ENCODE measurements at places on chromosomes 12 and 14.

DNA sequence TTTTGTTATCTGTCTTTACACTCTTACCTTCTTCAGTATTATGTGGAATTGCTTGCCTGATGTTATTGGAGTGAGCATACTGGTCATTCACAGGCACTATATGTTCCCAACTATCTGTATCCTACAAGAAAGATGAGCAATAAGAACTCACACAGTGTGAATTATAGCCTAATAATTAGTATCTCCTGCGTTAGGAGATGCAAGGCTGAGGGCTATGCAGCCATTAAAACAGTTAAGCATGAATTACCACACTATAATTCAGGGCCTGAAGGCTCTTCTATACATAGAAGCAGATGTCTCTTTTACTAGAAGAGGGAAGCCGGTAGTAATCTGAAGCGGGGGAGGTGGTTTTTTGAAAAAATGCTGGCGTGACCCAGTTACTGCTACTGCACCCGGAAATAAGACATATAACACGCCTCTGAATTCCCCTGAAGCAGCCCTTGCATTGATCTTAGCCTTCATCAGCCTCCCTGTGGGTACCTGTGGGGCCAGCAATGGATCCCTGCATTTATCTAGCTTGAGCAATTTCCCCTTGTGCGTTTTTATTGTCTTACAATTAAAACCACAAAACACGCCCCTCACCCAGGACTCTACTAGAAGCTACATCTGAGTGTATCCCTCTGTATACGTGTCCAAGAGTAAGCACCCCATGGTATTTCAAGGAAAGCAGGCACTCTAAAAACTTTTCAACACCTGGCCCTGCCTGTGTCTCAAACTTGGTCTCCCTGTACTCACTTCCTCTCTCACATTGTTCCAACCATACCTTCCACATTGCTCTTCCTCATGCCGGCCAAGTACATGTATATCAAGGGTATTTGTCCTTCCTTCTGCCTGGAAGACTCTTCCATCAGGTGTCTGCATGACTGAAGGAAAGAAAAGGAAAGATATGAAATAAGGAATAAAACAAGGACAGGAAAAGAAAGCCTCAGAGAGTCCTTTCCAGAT, 210.9 kb upstream of the ARID2 start:
- peak; percentile 11 for DNase-seq

DNA sequence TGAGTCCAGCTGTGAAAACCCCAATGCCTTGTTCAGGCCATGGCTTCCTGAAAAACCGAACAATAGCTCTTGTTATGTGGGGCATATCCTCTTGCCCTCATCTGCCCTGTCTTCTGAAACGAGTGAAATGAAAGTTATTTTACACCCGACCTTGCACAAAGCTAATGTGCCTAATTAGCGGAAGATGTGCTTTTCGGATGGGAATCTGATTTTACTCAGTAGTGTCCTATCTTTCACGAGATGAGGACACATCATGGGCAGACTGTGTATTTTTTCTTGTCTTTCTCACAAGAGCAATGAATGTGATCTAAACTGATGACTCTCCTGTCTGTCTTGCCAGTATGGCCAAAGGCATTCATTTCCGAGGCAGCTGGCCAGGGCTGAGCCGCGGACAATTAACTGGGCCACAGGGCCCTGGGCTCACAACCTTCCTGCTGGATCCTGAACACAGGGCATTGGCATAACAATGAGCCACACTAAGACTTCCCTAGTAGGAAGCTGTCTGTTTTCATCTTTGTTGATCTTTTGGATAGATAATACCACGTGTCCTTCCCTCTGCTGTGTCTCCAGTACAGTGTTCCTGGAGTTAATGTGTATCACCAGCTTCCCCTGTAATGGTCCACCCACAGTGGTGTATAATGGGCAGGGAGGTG, 86.0 kb upstream of the HIF1A start:
- no peak for DNase-seq

- no peak for DNase-seq
Observed at GRCh38 chr14:62908506-62908905, 136.8 kb downstream of the KCNH5 start.

GRCh38 chr12:91094032-91094662, 17.1 kb downstream of the LUM start:
- DNase-seq, result no peak

DNA sequence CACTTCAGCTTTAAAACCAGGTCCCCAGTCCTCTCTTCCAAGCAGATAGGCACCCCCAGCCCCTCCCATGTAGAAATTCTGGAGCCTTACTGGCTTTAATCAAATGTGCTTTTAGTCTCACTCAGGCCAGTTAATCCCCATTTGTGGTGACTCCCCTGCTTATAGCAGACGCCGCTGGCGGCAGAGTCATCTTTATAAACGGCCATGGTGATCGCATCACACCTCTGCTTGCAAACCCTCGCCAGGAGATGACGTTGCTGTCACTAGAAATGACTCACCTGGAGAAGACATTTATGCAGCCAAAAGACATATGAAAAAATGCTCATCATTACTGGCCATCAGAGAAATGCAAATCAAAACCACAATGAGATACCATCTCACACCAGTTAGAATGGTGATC, 369.3 kb downstream of the VRK1 start:
- no peak for DNase-seq

DNA sequence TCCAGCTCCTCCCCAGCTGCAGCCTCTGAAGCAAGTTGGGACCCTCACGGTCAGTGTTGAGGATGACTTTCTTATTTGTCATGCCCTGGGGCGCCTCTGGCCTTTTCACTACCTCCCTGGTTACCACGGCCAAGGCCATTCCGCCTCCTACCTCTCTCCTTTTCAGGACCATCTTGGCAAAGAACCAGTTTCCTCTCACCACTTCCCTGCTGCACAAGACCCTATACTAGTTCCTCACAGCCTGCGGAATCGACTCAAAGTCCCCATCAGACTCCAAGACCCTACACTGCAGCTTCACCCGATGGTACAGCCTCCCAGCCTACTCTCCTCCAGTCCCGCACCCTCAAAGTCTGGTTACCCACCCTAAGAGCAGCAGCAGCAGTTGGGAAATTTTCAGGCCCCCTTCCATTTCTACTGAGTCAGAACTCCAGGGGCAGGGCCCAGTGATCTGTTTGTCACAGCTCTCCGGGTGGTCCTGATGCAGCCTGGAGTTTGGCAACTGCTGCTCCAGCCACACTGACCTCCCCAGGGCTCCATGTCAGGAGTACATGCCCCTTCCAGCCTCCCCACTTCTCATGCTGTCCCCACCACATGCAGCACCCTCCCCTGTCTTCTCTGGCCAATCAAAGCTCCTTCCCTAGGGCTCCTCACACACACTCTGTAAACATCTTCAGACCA, 5.4 kb downstream of the VWF start:
- no peak for DNase-seq

GRCh38 chr14:96676166-96676565, 121.0 kb upstream of the VRK1 start:
- no peak for DNase-seq

DNA sequence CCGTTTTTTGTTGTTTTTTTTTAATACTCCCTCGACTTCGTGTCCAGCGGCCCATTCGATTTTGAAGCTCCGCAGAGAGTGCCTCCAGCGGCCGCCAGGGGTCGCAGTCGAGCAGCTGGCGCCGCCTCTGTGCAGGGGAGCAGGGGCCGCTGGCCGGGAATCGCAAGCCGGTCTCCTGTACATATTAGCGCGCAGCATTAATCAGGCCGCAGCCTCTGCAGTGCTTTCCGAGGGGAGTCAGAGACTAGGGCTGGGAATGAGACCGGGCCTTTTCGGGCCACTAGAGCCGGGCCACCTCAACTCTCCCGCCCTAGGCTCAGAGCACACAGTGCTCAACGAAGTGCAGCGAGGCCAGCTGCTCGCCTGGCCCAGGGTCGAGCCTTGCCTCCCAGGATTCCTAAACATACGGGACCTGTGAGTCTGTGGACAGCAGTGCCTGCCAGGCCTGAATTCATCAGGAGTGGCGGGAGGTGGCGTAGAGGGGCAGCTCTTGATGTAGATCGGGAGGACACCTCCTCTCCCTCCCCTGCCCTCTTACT, 81.8 kb downstream of the EMP1 start:
- DNase-seq, result peak; percentile 42

- DNase-seq, result no peak
Observed at GRCh38 chr12:25102402-25102801, 92.6 kb downstream of the DNAI7 start.

DNA sequence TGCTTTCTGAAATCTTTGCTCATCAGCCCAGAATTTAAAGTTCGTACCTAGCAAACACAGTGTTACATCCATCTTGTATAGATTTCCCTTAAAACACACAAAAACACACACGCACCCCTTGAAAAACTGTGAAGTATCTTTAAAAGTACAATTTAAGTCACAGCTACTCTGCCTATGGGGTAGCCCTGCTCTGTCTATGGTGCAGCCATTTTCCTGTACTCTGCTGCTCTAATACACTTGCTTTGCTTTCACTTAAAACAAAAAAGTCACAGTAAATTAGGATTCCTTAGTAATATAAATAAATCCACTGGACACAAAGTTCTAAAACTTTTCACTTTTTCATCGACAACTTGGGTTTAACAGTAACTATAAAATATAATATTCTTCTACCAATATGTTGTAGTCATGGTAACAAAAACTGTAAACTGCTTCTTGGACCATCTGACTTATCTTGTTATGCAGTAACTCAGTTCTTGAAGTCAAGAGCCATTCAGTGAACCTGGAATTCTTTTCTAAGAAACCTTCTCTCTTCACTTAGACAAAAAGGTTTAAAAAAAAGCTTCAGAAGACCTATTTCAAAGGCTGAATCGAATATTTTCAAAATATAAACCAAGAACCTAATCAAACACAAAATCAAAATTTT, 63.5 kb downstream of the MED13L start:
- no peak for DNase-seq

GRCh38 chr14:100692859-100693558, 33.7 kb upstream of the DLK1 start:
- DNase-seq, result no peak

DNA sequence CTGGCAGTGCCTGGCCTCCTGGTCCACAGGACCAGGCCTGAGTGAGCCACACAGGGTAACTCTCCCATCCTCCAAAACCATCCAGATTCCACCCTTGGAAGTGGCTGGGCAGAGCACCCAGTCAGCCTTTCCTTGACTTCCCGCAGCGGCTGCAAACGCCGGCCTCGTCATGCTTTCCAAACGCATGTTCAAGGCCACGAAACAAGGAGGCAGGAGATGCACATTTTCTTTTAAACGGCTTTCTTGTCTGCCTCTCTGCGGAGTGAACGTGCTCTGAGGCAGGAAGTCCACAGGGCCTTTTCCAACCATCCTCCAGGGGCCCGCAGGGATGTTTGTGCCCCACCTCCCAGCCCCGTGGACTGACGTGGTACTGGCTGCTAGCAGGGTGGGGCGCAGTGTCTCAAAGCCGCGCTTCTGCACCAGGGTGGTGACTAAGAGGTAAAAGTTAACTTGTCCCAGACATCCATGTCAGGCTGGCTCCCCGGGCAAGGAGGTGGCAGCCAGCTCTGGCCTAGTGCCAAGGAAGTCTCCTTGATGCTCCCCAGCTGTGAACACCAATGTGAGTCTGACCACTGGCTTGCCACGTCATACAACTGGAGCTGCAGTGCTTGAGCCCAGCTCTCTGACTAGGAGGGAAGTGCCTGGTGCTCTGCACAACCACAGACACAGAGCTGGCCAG, 45.0 kb downstream of the KCNA5 start:
- DNase-seq, result no peak

- DNase-seq, result no peak
Observed at GRCh38 chr12:94750864-94751263, 100.5 kb upstream of the TMCC3 start.

DNA sequence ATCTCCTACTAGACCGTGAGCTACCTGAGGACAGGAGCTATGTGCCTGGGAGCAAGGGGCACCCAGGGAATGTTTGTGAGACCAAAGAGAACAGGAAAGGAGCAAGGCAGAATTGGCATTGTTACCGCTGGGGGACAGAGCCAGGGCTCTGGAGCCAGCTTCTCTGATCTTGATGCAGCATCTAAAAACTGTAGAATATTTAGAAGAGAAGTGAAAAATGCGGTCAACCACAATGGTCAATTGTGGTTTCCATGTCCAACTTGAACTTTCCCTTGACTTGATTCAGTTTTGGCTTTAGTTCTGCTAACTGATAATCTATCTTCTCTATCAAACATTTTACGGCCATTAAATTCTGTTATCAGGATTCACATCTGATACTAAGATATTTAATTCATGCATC, 201.2 kb downstream of the ANO4 start:
- DNase-seq, result no peak

- no peak for DNase-seq
Observed at GRCh38 chr12:121430833-121431415, 31.0 kb downstream of the RNF34 start.

DNA sequence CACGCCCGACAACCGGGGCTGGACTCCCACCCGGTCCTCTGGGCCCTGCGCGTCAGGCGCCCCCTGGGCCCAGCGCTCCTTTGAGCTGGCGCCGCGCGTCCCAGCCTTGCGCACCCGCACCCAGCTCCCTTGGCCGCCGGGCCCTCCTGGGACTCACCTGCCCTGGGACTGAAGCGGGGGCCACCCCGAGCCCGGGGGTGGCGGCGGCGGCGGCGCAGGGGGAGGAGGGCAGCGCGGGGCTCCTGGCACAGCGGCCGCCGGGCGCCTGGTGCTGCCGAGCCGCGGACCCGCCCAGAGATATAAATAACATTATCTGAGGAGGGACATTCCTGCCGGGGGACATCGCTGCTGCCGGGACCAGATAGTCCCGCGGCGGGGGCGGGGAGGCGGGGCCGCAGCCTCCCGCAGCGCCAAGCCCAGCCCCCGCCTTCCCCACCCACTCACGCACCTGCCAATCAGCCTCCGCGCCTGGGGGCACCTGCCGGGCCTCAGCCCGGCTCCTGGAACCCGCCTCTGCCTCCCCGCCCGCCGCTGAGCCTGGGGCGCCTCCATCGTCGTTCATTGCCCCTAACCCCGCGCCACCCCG, at the start of gene SPTB:
TSS of gene SPTB (minus strand) at position 273 of the 586 bp plus-strand sequence. CDS start 56,813 bp downstream, outside the sequence.
- peak; percentile 55 for DNase-seq

DNA sequence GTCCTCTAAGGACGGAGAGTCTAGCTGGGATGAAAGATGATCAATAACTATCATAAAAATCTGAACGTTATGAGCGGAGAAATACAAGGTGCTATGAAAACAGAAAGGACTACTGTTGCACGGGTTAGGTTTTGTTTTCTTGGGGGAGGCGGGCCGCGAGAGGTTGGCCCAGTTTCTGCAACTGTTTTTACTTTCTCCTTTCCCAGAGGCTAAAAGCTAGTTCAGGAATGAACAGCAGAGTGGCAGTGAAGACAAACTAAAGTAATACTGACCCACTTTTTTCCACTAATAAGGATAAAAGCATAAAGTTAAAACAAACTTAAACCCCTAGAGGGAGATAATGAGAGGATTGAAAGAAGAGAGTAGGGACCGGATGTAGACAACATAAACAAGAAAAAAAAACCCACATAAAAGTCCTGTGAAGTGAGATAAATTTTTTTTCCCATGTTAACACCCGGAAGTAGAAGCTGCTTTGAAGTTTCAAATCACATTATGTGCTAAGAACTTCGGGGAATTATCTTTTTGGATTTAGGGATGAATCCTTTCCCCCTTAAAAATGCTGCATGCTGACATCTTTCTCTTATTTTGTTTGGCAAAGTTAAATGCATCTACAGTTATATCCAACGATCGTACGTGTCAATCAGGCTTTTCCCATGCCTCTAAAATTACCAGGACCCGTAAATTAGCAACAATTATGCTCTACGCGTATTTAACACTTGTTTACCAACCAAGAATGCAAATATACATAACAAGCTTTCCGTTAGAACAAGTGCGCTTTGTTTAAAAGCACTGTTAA, 1.0 kb upstream of the CDK17 start:
- DNase-seq, result no peak

All from activated CD4-positive, alpha-beta T cell treated with anti-CD3 and anti-CD28 coated beads for 1 hour (primary cell).